ENCODE measurements at places on chromosomes 1 and 21. TPM values are rescaled to one million over a fixed set of nuclear protein-coding genes. Genes with fewer than 3 reads are reported as not detected.

IFI44 gene
- total RNA-seq, result 42.3 TPM

WDR3 gene
- total RNA-seq, result 20.9 TPM

- H3K27me3 ChIP-seq, result peaks cover 14% of the 10 kb centered on the region
- H3K36me3 ChIP-seq, result no peaks in the 10 kb centered on the region
These were observed 5.4 kb downstream of the KCNA2 start for GRCh38 chr1:110600716-110601115.

SH2D5 gene
- 0.57 TPM for total RNA-seq

DNA sequence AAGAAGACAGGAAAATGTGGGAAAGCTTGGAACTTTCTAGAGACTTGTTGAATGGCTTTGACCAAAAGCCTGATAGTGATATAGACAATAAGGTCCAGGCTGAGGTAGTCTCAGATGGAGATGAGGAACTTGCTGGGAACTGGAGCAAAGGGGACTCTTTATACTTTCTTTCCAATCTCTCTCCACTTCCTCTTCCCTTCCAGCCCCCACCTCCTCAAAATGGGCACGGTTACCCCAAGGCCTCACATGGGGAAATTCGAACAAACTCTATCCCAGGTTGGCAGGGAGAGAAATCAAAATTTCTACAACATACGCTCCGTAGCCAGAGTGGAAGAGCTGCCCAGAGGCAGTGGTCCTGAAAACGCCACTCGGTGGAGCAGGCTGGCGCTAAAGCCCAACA, 15.2 kb downstream of the PPT1 start:
- no peak overlapping the region for H3K27ac ChIP-seq
- peaks cover 6% of the 10 kb centered on the region for H3K36me3 ChIP-seq
- H3K4me1 ChIP-seq, result no peaks in the 10 kb centered on the region
- H3K27me3 ChIP-seq, result no peaks in the 10 kb centered on the region

- no peak overlapping the region for H3K27ac ChIP-seq
- no peaks in the 10 kb centered on the region for H3K27me3 ChIP-seq
- no peak for DNase-seq
- H3K4me1 ChIP-seq, result no peaks in the 10 kb centered on the region
- no peak overlapping the region for H3K4me3 ChIP-seq
These were observed 38.3 kb upstream of the ZSWIM5 start for GRCh38 chr1:45244660-45245059.

GRCh38 chr1:147890177-147890790, 12.3 kb upstream of the GJA8 start:
- H3K36me3 ChIP-seq, result no peaks in the 10 kb centered on the region
- no peaks in the 10 kb centered on the region for H3K27me3 ChIP-seq
- peak; percentile 91 for DNase-seq
- no peak overlapping the region for H3K4me3 ChIP-seq
- H3K27ac ChIP-seq, result no peak overlapping the region
- H3K4me1 ChIP-seq, result peaks cover 2% of the 10 kb centered on the region

- H3K36me3 ChIP-seq, result no peaks in the 10 kb centered on the region
- no peak overlapping the region for H3K4me3 ChIP-seq
- peak; percentile 16 for DNase-seq
- peaks cover 3% of the 10 kb centered on the region for H3K4me1 ChIP-seq
- H3K27me3 ChIP-seq, result no peaks in the 10 kb centered on the region
- no peak overlapping the region for H3K27ac ChIP-seq
These were observed 223.2 kb downstream of the TNR start for GRCh38 chr1:175520186-175520585.

- H3K36me3 ChIP-seq, result no peaks in the 10 kb centered on the region
- H3K27me3 ChIP-seq, result no peaks in the 10 kb centered on the region
- H3K27ac ChIP-seq, result no peak overlapping the region
- no peaks in the 10 kb centered on the region for H3K4me1 ChIP-seq
- no peak for DNase-seq
- no peak overlapping the region for H3K4me3 ChIP-seq
These were observed 54.2 kb upstream of the RUNX3 start for GRCh38 chr1:24984300-24984699.

RXRG gene
- 0.44 TPM for total RNA-seq

GRCh38 chr1:226814751-226815537, 55.5 kb upstream of the PSEN2 start:
- peaks cover 7% of the 10 kb centered on the region for H3K4me1 ChIP-seq
- H3K27me3 ChIP-seq, result no peaks in the 10 kb centered on the region
- H3K27ac ChIP-seq, result peak overlapping the region; percentile 83
- H3K4me3 ChIP-seq, result no peak overlapping the region
- DNase-seq, result peak; percentile 80

XCL2 gene
- 1.6 TPM for total RNA-seq

AQP10 gene
- total RNA-seq, result not detected

DNA sequence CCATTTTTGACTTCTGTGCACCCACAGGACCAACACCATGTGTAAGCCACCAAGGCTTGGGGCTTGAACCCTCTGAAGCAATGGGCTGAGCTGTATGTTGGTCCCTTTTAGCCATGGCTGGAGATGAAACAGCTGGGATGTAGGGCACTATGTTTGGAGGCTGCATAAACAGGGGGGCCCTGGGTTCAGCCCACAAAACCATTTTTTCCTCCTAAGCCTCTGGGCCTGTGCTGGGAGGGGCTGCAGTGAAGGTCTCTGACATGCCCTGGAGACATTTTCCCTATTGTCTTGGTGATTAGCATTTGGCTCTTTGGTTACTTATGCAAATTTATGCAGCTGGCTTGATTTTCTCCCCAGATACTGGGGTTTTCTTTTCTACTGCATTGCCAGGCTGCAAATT, 144.9 kb downstream of the ZNF326 start:
- H3K4me3 ChIP-seq, result no peak overlapping the region
- H3K4me1 ChIP-seq, result no peaks in the 10 kb centered on the region
- H3K27ac ChIP-seq, result no peak overlapping the region
- DNase-seq, result no peak

C1orf226 gene
- total RNA-seq, result 15.2 TPM

TBX19 gene
- 2.0 TPM for total RNA-seq

DNA sequence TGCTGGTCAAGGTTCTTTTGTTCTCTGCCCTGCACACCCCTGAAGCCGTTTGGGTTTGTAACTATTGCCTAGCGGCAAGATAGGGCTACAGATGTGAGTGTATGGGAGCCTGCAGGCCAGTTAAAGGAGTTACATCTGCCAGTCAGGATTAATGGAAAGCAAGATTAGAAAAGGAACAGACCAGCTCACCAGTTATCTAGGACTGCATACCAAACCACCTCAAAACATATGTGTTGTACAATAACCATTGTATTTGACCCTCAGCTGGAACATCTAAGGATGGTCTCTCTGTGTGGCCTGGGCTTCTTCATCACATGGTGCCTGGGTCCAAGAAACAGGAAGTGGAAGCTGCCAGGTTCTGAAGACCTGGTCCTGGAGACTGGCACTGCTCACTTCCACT, 52.5 kb upstream of the FBXO28 start:
- no peaks in the 10 kb centered on the region for H3K4me1 ChIP-seq
- H3K27ac ChIP-seq, result no peak overlapping the region
- H3K4me3 ChIP-seq, result no peak overlapping the region
- H3K27me3 ChIP-seq, result no peaks in the 10 kb centered on the region
- H3K36me3 ChIP-seq, result no peaks in the 10 kb centered on the region

IKBKE gene
- total RNA-seq, result 14.5 TPM

SH3D21 gene
- total RNA-seq, result 33.4 TPM

GJC2 gene
- total RNA-seq, result 6.0 TPM

- no peak for DNase-seq
- no peaks in the 10 kb centered on the region for H3K27me3 ChIP-seq
These were observed 32.5 kb upstream of the ASPM start for GRCh38 chr1:197178998-197179397.

- H3K4me3 ChIP-seq, result no peak overlapping the region
- no peaks in the 10 kb centered on the region for H3K27me3 ChIP-seq
- H3K27ac ChIP-seq, result no peak overlapping the region
- peaks cover 7% of the 10 kb centered on the region for H3K4me1 ChIP-seq
- no peaks in the 10 kb centered on the region for H3K36me3 ChIP-seq
- DNase-seq, result no peak
These were observed 50.1 kb downstream of the PHC2 start for GRCh38 chr1:33380811-33381210.

CCDC27 gene
- not detected for total RNA-seq

- H3K4me3 ChIP-seq, result no peak overlapping the region
- H3K27ac ChIP-seq, result no peak overlapping the region
- H3K4me1 ChIP-seq, result no peaks in the 10 kb centered on the region
These were observed 127.5 kb downstream of the RNF220 start for GRCh38 chr1:44532567-44532944.

DNA sequence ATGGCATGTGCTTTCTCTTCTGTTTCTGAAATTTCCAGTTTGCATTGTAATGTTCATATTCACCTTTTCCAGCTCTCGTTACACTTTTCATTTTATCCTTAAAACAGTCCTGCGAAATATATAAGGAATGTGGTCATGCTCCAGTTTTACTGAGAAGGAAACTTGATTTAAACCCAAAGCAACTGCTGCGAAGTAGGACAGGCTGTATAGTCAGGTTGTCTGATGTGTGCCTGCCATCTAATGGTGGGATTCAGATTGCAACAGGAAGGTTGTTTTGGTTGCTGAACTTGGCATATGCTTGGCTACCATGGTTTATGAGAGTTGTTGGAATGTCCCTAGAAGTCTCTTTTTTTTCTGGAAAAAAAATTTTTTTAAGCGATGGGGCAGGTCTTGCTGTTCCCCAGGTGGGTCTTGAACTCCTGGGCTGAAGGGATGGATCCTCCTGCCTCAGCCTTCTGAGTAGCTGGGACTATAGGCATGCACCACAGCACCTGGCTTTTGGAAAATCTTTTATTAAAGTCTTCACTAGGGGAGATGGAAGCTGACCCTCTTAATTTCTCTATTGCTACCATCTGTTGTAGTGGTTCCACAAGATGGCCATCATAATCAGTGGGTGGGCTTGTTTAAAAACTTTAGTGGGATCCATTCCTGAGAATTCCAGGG, 86.9 kb downstream of the UCK2 start:
- H3K4me1 ChIP-seq, result no peaks in the 10 kb centered on the region
- H3K27ac ChIP-seq, result no peak overlapping the region
- peak; percentile 88 for DNase-seq
- no peaks in the 10 kb centered on the region for H3K36me3 ChIP-seq
- H3K27me3 ChIP-seq, result no peaks in the 10 kb centered on the region
- H3K4me3 ChIP-seq, result no peak overlapping the region

Measured in kidney (tissue), 22 donors.